ENCODE measurements at places on chromosomes 5 and 9.

GRCh38 chr5:179254638-179255271 is 90.5 kb downstream of the ADAMTS2 start:
- DNase-seq = no peak

- no peak for DNase-seq
These were observed 10.2 kb downstream of the SPATA9 start for GRCh38 chr5:95672641-95673040.

DNA sequence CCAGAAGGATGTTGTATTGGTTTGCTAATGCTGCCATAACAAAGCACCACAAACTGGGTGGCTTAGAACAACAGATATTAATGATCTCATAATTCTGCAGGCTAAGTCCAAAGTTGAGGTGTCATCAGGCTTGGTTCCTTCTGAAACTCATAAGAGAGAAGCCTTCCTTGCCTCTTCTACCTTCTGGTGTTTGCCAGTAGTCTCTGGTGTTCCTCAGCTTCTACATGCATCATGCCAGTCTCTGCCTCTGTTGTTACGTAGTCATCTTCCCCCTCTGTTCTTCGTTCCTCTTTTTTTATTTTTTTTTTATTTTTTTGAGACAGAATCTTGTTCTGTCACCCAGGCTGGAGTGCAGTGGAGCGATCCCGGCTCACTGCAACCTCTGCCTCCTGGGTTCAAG is 61.8 kb downstream of the LRRC70 start:
- DNase-seq = no peak

- DNase-seq = no peak
These were observed 23.3 kb downstream of the KCNMB1 start for GRCh38 chr5:170365831-170366230.

DNA sequence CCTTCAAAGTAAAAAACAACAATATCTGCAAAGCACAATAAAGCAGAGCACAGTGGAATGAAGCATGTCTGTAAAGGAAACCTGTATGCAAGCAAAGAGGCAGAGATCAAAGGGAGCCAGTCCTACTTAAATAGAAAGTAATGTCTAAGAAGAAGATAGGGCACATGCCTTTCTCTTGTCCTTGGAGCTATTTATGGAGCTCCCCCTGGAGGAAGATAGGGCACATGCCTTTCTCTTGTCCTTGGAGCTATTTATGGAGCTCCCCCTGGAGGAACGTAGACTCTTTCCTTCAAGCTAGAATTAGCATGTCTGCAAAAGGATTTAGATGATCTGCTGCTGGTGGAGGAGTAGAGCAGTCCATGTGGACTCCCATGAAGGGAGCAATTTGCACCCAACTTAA is 168.1 kb upstream of the RASEF start:
- peak; percentile 38 for DNase-seq

DNA sequence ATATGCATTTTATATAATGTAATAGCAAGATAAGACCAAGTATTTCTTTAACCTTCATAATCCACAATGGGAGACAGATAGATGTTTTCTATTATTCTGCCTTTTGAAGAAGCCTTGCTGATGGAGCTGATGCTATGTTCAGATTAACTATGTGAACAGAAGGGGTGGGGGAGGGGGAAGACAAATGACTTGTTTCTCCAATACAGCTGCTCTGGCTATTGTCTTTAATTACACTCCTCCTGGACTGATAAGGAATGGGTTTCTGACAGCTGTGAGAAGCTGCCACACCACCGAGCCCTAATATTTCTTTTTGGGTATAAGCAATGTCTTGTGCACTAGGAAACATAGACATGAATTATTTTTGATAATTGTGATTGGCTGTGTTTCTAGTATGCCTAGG is 62.0 kb downstream of the CAVIN4 start:
- no peak for DNase-seq

DNA sequence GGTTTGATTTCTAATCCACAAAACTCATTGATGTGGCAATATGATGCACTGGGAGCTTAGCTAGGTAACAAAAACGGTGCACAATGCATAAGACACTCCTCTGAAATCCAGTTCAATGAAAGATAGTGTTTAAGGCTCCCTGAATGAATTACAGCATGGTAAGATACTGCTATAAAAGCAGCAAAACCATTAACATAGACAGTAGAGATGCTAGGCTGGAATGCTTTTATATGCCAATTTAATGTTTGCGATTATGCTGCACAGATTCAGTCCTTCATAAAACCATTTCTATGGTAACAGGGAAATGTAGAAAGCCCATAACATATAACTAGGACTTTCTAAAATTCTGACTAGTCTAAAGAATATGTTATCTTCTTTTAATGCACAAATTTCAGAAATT is 180.8 kb upstream of the NUDT12 start:
- DNase-seq = no peak

DNA sequence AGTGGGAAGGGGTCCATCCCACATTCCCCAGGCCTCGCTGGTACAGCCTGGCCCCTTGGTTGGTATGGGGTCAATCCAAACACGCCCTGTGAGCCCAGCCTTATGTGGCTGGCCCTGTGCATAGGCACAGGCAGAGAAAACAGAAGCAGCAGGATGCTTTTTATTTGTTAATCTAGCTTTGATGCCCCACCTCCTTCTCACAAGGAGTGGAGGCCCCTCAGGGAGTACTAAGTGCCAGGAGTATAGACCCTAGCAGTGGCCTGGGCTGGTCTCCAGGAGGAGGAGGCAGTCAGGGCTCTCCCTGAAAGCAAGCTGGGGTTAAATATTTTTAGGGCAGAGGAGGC is 14.6 kb upstream of the TCF7 start:
- no peak for DNase-seq

- DNase-seq = peak; percentile 92
These were observed 148.1 kb downstream of the PDE4D start for GRCh38 chr5:59745415-59745863.

DNA sequence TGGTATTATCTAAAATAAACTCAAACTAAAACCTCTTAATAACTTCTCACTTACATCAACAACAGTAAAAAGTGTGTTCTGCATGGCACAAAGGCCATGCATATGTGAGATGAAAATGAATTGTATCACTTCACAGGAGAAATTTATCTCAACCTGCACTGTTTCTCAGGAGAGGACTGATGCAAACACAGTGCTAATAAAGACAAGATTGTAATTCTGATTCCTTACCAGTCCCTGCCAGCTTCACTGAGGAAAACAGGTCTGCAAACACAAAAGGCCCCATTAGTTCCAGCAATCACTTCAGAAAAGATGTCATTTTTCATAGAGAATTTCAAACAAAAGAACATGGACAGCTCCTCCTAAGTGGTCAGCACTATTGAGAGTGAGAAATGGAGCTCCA is 117.3 kb upstream of the PDE4D start:
- no peak for DNase-seq

GRCh38 chr9:72871685-72872084 is 81.2 kb downstream of the ALDH1A1 start:
- peak; percentile 60 for DNase-seq

- no peak for DNase-seq
These were observed 228.3 kb downstream of the PDE4D start for GRCh38 chr5:59665086-59665831.

- DNase-seq = no peak
These were observed 434 bp upstream of the FSD1L start for GRCh38 chr9:105447386-105447813.

GRCh38 chr9:113471143-113471542 is 7.6 kb downstream of the RGS3 start:
- DNase-seq = no peak

- DNase-seq = no peak
These were observed 139.3 kb upstream of the NR3C1 start for GRCh38 chr5:143542798-143543144.

DNA sequence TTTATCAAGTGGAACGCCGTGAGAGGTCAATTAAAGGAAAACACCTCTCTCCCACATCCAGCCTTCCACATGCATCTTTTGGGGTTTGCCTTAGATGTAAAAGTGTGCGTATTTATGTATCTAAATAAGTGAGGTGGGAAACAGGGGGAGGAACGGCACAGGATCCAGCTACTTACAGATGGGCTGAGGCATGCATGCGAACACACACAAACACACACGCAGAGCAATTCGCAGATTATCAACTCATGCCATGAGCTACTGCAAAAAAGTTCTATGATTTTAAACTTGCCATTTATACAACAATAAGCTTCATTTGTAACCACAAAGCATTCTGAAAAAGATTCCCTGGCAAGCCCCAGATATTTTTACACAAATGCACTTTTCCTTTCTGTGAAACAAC is 242.1 kb downstream of the BNC2 start:
- no peak for DNase-seq

- DNase-seq = no peak
These were observed 89.7 kb upstream of the ADRA1B start for GRCh38 chr5:159826351-159827214.

DNA sequence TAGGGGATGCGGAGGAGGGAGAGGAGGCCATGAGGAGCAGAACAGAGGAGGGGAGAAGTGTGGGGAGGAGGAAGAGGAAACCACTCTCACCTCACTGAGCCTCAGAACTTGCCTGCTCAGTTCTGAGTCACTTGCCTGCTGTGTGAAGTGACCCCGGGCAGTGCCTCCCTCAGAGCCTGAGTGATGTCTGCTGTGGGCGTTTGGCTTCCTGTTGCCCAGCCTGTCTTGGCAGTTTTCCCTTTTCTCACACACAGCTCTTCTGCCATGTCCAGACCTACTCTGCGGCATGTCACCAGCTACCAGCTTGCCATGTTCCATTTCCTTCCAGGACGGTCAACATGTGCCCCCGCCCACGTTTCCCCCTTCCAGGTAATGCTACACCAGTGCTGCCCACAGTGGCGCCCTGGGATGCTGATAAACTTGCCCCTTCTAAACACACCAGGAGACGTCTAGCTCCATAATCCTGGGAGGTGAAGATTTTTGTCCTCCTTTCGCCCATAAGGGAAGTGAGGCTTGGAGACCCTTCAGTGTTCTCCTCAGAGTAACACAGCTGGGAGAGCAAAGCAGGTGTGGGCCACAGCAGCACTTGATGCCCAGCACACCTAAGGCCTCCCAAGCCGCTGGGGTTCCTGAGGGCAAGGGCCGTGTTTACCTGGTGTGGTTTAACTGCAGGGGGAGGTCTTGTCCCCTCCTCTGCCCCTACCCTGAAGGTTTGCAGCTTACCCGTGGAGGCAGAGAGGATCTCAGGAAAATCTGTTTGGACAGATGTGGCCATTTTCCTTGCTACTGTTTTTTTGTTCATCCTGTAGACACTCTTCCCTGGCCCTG is 63.8 kb upstream of the RNF130 start:
- no peak for DNase-seq

DNA sequence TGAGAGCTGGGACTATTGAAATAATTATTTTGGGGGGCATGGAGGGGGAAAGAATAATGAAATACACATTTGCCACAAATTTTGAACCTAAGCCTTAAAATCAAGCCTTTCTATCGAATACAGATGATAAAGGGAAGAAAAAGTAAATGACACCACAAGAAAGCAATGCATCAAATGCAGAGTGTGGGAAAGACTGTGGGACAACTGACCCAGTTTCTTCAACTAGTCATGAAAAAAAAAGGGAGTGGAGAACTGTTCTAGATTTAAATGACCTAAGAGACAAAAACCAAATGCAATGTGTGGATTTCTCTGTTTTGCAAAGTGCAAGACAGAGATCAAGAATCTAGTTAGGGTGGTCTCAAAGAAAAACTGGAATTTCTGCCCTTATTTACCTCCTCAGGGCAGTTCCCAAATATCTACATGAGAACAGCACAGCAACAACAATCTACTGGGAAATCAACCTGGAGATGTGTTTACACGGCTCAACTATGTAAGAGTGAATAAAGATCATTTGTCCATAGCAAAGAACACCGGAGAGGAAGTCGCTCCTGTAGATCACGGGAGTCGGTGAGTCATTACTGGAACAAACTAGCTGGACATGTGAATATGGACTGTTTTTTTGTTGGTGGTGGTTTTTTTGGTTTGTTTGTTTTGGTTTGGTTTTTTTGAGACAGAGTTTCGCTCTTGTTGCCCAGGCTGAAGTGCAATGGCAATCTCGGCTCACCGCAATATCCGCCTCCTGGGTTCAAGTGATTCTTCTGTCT is 145.9 kb downstream of the DROSHA start:
- DNase-seq = peak; percentile 88

- no peak for DNase-seq
These were observed 81.0 kb upstream of the HTR4 start for GRCh38 chr5:148735301-148735835.

DNA sequence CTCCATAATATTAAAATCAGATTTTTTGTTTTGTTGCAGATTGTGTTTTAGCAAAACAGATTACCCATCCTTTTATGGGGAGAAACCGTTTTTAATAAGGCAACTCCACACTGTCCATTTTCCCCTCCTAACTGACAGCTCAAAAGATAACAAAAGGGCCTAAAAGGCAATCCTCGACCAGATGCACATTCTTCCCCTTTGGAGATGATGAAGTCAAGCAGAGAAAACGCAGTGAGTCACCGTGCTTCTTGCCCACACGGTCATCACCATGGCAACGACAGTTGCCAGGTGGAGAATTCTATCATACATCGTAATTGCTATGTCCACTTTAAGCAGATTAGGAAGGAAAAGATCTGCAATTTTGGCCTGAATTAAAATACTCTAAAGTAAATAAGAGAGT is 96.4 kb downstream of the DIRAS2 start:
- DNase-seq = no peak

DNA sequence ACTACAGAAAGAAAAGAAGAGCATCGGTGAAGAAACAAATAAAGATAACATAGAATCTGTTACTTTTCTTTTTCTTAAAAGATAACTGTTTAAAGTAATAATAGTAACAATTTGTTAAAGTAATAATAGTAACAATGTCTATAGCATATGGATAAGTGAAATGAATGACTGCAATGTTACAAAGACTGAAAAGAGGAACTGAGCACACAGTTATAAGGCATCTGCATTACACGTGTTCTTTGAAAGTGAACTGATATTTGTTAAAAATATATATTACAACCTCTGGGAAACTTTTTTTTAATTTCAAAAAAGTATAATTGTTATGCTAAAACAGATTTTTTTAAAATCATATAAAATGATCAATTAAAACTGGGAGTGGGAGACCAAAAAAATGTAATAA is 88.4 kb upstream of the FST start:
- no peak for DNase-seq

DNA sequence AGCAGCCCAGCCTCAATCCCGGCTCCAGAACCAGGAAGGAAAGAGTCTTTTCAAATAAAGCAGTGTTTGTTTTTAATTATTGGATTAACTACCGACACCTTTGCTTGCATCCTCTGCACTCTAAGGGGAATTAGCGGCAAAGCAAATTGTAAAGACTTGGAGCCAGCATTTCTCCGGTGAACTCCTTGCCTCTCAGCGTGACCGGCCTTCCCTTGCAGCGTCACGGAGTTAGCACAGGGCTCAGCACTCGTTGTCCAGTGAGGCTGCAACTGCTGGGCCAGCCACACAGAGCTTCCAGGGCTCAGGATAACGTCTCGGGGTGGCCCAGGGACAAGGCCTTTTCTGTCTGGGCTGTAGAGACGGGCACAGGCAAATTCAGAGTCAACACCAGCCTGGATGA is 180.6 kb downstream of the OLFM1 start:
- DNase-seq = no peak
